Caco-2 (cell line): ENCODE measurements at places on chromosomes 7 and 10. TPM values are rescaled to one million over a fixed set of nuclear protein-coding genes. Genes with fewer than 3 reads are reported as not detected.

MSMB gene
- total RNA-seq: 0.84 and 4.0 TPM in 2 replicates

CCDC172 gene
- not detected in 2 replicates for total RNA-seq

CDH23 gene
- total RNA-seq: 0.34 and 1.0 TPM in 2 replicates

PRLHR gene
- not detected in 2 replicates for total RNA-seq

DPYSL4 gene
- 0.12 TPM in 1 of 2 replicates, not detected in the other for total RNA-seq
